Activated CD4-positive, alpha-beta T cell treated with anti-CD3 and anti-CD28 coated beads, Interleukin-2, amount 50 U/mL, for 16 hours (primary cell): ENCODE measurements at places on chromosomes 16 and 17.

DNA sequence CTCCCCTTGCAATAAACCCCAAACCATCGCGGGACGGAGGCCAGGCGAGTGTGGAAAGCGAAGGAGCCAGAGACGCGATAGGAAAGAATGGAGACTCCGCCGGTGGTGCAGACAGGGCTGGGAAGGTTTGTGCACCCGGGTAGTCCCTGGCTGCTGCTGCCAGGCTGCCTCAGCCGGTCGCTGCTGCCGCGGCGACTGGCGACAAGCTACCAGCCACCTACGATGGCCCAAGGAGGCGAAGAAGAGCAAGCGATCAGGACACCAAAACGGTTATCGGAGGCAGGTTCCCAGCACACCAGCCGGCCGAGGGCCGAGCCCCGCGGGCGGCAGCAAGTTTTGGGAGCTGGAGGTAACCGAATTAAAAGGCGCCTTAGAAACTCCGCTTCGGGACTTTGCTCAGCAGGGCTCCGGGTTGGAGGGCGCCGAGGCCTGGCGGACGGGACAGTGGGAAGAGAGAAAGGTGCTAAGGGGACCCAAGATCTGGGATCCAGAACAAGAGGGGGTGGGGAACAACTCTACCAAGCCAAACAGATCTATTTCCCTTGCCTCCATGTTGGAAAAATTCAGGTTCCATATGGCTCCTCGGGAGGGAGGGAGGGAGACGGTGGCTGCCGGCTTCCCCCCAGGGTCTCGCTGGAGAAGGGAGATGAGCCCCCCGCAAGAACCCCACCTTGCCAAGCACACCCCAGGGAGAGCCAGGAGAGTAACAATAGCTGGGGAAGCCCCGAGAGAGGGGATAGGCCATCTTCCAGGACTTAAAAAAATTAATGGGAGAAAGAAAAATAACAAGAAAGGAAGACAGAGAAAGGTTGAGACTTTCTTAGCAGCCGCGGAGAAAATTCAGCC lies 9.7 kb upstream of the HOXB2 start:
- DNase-seq, result no peak

GRCh38 chr17:69539781-69540319 lies 125.4 kb downstream of the MAP2K6 start:
- DNase-seq, result no peak

DNA sequence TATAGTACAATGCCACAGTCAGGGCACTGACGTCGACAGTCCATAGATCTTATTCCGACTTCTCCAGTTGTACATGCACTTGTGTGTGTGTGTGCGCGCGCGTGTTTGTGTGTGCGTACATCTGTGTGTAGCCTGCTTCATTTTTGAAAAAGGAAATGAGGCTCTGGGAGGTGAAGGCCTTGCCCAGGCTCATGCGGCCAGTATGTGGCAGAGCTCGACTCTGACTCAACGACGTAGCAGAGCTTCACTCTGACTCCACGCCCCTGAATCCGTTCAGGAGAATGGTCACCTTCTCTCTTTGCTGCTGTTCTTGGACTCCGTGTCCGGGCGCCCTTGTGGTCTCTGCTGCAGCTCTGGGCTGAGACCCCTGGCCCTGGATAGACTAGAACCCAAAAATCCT lies 81.6 kb upstream of the CIBAR2 start:
- no peak for DNase-seq

DNA sequence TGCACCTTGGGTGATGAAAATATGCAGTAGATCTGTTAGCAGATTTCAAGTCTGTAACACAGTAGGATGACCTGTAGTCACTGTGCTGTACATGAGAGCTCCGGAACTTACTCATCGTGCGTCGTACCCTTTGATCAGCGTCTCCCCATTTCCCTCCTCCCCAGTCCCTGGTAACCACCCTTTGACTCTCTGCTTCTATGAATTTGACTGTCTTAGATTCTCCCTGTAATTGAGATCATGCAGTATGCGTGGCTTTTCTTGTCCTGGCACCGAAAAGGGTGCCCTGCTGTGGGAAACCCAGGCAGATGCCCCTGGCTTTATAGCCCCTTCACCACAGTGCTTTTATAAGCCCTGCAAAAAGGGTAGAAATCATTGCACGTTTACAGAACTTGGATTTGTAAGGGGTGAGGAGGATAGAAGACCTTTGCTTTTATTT lies 20.5 kb downstream of the CLEC16A start:
- DNase-seq, result peak; percentile 94

GRCh38 chr17:6981426-6981825 lies 14.4 kb upstream of the ALOX12 start:
- DNase-seq, result no peak

DNA sequence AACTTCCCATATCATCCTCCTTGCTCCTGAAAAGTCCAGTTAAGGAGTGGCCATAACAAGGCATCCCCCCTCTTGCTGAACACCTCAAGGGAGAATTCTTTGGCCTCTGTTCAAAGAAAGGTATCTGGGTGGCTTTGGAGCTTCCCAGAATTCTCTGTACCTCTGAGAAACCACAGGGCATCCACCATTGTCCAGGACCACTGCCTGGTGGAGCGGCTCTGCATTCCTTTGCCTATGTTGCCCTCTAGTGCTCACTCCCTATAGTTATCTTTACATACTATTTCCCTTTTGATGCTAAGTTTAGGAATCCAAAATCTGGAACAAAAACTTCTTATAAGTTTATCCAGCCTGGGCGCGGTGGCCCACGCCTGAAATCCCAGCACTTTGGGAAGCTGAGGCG lies 30.3 kb downstream of the CHD9NB start:
- peak; percentile 28 for DNase-seq

DNA sequence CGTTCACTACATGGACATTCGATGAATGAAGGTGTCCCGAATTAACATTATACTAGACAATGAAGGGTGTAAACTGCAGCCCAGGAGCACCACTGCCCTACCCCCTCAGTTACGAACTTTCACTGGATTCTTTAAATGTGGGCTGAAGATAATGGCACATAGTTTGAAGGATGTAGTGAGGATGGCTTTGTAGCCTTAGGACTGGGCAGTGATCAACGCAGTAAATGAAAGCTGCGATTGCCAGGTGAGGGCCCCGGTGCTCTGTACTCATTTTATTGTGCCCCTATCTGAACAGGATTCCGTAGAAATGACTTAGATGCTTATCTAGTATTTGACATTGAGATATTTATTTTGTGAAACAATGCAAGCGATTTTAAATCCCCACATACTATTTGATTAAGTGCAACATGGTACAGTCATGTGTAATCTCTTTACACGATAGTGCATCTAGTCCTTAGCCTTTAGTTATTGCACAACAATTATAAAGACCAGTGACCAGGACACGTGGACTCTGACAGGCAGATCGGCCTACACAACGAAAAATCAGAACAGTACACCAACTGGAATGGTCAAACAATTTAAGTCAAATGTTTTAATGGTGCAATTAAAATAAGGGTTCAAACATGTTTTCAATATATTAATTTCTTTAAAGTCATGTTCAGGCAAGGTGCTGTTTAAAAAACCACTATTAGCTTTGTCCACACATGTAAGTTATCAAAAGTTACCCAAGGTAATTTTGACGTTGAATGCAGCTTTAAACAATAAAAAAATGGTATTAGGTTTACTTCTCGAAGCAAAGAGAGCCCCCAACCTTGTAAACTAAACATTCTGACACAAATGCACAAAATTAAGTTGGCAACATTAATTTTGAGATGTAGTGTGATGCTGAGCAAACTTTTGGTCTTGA lies 17.4 kb upstream of the ERN1 start:
- peak; percentile 60 for DNase-seq

DNA sequence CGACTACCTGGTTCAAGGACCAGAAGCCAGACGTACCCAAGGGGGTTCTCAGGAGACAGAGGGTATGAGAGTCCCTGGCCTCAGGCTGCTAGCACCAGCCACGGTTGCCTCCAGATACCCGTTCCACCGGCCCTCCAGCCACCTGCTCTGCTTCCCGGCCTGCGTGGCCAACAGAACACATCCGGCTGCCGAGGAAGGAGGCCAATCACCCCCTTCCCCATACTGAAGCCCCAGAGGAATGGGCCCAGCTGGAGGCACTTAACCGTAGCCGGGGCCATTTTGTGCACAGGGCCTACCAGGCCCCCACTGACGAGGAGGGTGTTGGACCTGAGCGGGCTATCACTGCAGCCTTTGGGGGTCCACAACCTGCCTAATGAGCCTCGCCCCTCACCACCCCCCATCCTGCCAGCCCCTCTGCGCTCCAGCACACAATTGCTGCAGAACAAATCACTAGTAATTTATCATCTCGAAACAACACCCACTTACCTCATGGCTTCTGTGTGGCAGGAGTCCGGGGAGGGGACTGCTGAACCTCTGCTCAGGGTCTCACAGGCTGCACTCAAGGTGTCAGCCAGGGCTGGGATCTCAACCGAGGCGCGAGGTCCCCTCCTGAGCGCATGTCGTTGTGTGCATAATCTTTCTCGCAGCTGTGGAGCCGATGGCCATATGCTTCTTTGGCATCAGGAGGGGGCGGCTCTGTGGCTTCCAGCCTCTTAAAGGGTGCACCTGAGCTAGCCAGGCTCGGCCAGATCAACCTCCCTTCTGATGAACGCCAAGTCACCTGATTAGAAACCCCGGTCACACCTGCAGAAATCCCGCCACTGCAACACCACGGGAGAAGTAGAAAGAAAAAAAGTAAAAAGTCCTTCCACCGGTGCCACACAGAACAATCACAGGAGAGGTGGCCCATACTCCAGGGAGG lies 10.1 kb upstream of the KREMEN2 start:
- no peak for DNase-seq

GRCh38 chr16:29824589-29825144 lies 4.4 kb downstream of the MVP start:
- no peak for DNase-seq

GRCh38 chr16:80695020-80695419 lies 109.4 kb downstream of the CDYL2 start:
- no peak for DNase-seq

GRCh38 chr16:77212741-77213541 lies 13.7 kb downstream of the SYCE1L start:
- DNase-seq, result peak; percentile 65
